ENCODE measurements at places on chromosomes 7 and 10.

- DNase-seq = no peak
Observed at GRCh38 chr7:50552921-50553320, 12.3 kb downstream of the DDC start.

GRCh38 chr7:115940460-115941060 lies 90.0 kb downstream of the TFEC start:
- DNase-seq = no peak

GRCh38 chr7:113085781-113086390 lies 741 bp downstream of the GPR85 start:
- no peak for DNase-seq

DNA sequence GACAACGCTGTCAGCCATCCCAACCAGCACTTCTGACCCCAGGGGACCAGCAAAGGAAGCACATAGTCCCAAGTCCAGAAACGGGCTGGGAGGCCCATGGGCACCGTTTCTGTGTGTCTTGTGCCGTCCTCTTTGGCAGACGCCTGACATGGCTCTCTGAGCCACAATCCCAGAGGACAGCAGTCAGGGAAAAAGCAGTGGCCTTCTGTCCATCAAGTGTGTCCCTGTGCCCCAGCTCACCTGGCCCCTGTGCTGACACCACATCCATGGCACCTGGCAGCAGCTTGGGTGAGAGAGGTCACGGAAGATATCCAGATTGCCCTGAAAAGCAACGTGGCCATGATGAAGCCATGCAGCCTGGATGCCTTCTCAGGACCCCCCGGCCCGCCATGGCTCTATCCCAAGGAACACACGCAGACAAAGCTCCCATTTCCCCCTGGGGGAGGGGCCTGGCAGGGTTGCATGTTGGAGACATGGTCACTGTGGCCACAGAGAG lies 38.1 kb upstream of the ANTXRL start:
- no peak for DNase-seq

- no peak for DNase-seq
Observed at GRCh38 chr10:114885443-114885842, 52.6 kb upstream of the TRUB1 start.

All from T-helper 2 cell (primary cell).